ENCODE measurements at places on chromosomes 7 and 10.

DNA sequence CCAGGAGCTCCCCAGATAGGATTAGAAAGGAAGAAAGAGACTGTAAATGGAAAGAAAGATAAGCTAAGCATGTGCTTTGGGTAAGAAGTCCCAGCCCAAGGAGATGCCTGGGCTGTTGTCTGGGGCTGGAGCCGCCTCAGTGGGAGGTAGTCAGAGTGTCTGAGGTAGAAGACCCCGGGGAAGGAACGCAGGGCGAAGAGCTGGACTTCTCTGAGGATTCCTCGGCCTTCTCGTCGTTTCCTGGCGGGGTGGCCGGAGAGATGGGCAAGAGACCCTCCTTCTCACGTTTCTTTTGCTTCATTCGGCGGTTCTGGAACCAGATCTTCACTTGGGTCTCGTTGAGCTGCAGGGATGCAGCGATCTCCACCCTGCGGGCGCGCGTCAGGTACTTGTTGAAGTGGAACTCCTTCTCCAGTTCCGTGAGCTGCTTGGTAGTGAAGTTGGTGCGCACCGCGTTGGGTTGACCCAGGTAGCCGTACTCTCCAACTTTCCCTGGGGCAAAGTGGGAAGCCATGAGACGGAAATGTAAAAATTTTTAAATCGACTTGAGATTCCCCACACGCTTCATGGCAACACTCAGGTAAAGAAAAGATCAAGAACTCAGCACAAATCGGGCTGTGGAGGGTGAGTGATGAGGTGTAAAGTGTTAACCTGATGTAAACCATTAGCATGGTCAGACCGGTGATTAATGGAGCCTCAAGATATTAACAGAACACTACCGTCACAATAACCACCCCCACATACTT, 1.3 kb downstream of the HOXA1 start:
- no peak for DNase-seq

- no peak for DNase-seq
Observed at GRCh38 chr10:75782463-75783248, 351.2 kb downstream of the LRMDA start.

DNA sequence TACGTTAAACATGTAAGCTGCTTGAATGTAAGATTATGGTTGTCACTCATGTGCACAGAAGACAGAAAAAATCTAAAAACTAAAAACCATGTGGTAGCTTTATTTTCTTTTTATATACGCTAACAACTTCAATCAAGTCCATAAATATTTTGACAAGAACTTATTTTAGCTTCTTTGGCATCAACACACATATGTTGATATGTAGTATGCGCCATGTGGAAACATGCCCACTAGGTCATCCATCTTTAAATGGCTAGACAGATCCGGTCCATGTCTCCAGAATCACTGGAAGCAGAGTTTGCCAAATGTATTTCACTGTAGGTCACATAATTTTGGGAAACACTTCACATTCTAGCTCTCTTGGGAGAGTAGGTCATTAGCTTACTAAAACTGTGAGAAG, 261.5 kb upstream of the IMMP2L start:
- DNase-seq = no peak

DNA sequence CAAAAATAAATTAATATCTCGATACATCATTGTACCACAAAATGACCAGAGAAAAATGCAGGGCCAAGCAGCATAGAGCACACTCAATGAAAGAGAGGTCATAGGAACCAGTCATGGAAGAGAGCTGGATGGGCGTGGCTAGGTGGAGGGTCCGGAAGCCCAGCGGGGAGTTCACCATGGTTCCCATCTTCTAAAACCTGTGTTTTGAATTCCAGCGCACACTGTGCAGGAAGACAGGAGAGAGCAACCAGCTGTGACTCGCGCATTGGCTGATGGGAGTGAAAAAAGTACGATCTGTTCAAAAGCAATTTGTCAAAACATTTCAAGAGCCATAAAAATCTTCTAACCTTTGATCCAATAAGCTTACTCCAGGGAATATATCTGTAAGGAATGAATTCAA, 125.2 kb upstream of the NANOS1 start:
- no peak for DNase-seq

- no peak for DNase-seq
Observed at GRCh38 chr7:99898836-99899235, 20.5 kb downstream of the TRIM4 start.

- no peak for DNase-seq
Observed at GRCh38 chr10:58439632-58440364, 54.6 kb downstream of the TFAM start.

DNA sequence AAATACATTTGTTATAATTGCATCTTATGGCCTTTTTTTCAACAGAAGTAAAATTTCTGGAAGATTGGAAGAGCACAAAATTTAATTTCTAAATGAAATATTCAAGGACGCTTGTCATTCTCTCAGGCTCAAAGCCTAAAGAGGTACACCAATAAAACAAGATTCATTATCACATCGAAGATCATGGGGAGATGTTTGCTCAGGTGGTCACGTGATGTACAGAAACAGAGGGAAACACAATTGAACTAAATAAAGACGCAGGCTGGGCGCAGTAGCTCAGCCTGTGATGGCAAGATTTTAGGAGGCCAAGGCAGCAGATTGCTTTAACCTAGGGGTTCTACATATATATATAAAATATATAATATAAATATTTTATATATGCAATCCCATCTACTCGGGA, 37.3 kb upstream of the TMEM254 start:
- no peak for DNase-seq

DNA sequence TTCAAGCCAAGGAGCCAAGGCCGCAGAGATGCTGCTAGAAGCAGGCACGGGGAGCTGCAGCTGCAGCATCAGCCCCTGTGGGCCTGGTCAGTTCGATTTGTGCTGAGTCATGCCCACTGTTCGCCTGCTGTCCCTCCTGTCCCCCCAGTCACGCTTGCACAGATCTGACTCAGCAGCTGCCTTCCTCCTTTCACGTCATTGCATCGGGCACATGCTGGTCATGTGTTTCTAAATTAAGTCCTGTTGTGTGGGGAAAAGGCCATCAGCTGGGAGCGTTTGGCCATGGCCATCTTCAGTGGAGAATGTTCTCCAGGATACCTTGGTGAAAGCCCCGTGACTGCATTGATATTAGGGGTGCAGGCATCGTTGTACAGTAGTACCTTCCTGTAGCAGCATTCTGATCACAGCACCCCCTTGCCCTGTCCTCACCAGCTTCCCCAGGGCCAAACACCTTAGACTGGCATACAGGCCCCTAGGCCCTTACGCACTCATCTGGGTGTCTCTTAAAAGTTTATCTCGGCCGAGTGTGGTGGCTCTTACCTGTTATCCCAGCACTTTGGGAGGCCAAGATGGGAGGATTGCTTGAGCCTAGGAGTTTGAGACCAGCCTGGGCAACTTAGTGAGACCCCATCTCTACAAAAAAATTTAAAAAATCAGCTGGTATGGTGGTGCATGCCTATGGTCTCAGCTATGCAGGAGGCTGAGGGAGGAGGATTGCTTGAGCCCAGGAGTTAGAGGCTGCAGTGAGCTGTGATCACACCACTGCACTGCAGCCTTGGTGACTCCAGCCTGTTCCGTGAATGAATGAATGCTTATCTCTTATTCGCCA, 23.2 kb downstream of the POR start:
- DNase-seq = peak; percentile 90

DNA sequence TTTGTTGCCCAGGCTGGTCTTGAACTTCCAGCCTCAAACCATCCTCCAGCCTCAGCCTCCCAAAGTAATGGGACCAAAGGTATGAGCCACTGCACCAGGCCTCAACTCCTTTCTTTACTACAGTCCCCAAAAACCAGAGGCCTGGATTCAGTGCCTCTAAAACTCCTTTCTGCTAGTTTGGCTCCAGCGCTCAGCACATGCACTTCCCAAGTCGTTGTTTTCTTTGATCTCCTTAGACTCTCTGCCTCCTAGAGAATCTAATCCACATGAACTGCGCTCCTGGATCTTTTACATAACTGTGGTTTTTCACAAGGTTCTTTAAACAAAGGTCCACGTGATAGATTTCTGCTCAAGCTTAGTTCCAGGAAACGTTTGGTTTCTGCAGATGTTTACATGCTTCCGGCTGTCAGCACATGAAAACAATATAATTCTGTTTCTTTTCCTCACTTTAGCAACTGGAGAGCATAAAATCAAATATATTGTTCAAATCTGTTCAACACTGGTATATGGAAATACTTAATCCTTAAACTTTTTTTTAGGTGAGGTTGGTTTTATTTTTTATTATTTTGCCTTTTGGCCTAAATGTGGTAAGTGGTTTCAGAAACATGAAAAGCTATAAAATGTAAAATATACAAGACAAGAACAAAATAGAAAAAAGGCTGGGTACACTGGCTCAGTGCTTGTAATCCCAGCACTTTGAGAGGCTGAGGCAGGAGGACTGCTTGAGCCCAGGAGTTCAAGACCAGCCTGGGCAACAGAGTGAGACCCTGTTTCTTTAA, 270.5 kb upstream of the MKLN1 start:
- no peak for DNase-seq
